Glutamatergic neuron (in vitro differentiated cells): ENCODE measurements at places on chromosomes 5 and 9.
A peak's percentile ranks its signal among the peaks of the same experiment; 100 is the strongest.

- no peak for DNase-seq
Observed at GRCh38 chr9:107274096-107274495, 9.0 kb upstream of the RAD23B start.

- DNase-seq: peak; percentile 23
Observed at GRCh38 chr5:171840066-171840465, 54.4 kb downstream of the SMIM23 start.

DNA sequence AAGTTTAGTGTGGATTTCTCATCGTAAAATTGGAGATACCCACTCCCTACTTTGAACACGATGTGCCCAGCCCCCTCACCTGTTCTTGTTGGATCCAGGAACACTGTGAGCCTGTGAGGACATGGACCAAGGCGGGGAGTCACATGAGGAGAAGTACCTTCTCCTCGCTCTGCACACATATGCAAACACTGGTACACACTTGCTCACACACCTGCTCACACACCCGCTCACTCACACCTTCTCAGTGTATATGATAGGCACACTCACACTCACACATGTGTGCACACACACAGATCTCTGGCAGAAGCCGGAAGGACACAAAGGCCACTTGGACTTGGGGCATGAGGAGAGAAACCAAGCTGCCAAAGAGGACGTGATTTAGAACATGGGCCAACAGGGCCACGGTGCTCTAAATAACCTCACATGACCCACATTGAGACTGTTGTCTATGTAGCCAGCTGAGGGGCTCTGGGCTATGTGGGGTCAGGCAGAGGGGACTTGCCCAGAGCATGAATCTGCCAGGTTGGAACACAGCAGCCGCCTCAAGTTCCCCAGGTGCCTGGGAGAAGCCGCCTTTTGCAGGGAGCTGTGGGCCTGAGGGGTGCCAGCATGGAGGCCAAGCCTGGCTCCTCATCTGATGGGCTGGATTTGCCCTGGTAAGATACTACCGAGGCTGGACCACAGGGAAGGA is 283.0 kb upstream of the IRX4 start:
- no peak for DNase-seq

GRCh38 chr5:144304688-144305087 is 134.0 kb downstream of the KCTD16 start:
- no peak for DNase-seq

GRCh38 chr5:17257705-17258273 is 40.4 kb downstream of the BASP1 start:
- DNase-seq: no peak

GRCh38 chr9:95721061-95721531 is 154.4 kb upstream of the ERCC6L2 start:
- DNase-seq: no peak

GRCh38 chr5:176747670-176748072 is 62.7 kb upstream of the UNC5A start:
- no peak for DNase-seq

DNA sequence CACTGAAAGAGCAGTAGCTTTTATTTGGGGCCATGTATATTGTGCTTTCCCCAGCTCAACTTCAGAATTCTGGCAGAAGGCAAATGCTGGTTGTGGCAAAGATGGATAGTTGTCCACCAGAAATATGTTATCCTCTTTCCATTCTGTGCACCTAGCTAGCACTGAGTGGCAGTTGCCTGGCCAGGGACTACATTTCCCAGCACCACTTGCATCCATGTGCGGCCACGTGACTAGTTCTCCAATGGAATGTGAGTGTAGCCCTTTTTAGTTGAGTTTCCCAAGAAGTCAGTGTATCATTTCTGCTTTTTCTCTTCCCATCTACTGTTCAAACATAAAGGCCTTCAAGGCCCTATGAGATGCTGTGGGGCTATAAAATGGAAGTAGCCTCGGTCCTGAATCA is 354.0 kb upstream of the CLINT1 start:
- no peak for DNase-seq

GRCh38 chr5:154194345-154195329 is 4.1 kb downstream of the GALNT10 start:
- DNase-seq: no peak
